ENCODE measurements at places on chromosomes 1 and 21.

DNA sequence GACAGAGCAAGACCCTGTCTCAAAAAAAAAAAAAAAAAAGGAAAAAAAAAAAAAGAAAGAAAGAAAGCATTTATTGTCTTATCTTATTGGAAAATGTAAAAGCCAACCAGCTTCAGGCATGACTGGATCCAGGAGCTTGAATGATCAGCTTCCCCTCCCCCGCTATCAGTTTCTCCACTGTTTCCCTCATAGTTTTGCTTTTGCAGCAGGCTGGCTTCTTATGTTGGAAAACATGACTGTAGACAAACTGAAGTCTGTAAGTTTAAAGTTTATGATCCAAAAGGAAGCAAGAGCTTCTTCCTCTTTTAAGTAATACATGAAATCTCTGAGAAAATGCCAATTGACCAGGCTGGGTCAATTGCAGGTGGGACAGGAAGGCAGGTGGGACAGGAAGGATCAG lies 52.2 kb downstream of the FHAD1 start:
- no peak for DNase-seq

- DNase-seq, result no peak
These were observed 45.0 kb upstream of the EPS8L3 start for GRCh38 chr1:109808703-109809102.

GRCh38 chr1:211611818-211612217 lies 32.9 kb upstream of the SLC30A1 start:
- no peak for DNase-seq

DNA sequence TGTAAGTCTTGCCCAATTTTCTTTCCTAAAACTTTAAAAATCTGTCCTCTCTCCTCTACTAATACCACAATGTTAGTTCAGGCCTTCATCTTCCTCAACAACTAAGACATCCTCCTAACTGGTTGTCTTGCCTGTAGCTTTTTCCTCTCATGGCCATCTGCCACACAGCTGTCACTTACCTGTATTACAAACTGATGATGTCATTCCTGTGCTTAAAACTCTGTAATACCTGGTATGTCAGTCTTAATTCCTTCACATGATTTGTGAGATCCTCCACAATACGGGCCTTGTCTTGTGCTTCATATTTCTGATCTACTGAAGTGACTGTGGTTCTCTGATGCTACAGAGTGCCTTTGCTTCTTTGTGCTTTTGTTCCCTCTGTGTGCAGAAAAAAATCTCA lies 9.8 kb downstream of the MRPS14 start:
- no peak for DNase-seq

GRCh38 chr1:150972417-150972940 lies 2.2 kb downstream of the CERS2 start:
- no peak for DNase-seq

- DNase-seq, result peak; percentile 86
These were observed at the start of gene IQGAP3 for GRCh38 chr1:156571919-156572662. Gene IQGAP3 (minus strand): TSS chr1:156572565. CDS start chr1:156572529, 36 bp downstream.

DNA sequence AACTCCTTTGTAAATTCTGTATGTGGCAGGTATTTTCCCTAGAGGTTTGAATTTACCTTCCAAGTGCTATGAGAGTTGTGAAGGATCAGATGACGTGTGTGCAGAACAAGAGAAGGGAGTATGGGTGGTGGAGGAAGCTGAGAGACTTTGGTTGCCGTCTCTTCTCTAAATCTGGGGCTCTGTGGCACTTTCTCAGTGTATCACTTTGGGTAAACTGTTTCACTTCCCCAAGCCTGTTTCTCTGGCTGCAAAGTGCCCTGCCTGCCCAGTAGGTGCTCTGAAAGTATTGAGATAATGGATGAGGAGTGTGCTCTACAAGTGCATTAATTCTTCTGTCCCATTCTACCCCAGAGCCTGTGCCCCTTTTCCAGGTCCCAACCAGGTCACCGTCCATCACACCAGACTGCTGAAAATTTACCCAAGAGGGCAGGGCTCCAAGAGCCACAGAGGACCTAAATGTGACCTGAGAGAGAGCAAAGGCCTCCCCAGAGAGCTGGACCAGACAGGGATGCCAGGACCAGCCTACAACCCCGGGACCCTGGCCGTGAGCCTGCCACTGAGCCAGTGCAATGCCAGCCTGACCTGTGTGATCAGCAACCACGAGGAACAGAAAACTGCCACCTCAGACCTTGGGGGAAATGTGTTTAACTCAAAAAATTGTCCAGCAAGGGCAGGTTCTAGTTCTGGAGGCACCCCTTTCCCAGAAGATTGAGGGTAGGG lies 131.6 kb upstream of the ETV3 start:
- DNase-seq, result no peak

- peak; percentile 41 for DNase-seq
These were observed at the start of gene CHRNB2 for GRCh38 chr1:154567386-154568156. Gene CHRNB2 (plus strand): TSS chr1:154567778. CDS start chr1:154568045, 267 bp downstream.

GRCh38 chr1:77966291-77966690 lies 12.6 kb downstream of the FUBP1 start:
- DNase-seq, result no peak

DNA sequence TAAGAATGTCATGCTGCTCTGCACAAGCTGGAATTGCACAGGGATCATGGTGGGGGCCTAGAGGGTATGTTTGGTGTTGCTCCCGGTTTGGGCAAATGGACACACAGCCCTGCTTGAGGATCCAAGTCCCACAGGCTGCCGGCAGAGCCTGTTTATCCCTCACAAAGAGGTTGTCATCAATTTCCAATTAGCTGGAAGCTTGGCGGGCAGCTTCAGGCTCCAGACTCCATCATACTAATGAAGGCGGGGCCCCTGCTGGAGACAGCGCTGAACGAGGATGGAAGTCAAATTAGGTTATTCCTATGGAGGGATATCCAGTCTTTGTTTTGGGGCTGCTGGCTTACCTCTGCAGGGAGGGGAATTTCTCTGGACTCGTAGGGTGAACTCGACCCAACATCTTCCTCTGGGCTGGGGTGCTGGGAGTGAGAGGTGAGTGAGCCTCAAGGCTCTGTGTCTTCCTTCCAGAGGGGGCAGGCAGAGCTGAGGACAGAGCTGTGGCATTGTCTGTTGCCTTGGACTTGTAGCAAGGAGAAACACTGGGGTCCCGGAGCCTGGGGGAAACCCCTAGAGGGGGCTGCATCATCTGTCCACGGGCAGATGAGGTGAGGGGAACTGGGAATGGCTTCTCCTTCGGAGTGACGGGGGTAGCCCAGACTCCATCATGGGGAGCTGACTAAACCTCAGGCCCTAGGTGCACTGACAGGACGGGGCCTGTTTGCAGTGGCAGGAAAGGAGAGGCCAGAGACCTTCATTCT lies 24.9 kb upstream of the PARP1 start:
- DNase-seq, result no peak

DNA sequence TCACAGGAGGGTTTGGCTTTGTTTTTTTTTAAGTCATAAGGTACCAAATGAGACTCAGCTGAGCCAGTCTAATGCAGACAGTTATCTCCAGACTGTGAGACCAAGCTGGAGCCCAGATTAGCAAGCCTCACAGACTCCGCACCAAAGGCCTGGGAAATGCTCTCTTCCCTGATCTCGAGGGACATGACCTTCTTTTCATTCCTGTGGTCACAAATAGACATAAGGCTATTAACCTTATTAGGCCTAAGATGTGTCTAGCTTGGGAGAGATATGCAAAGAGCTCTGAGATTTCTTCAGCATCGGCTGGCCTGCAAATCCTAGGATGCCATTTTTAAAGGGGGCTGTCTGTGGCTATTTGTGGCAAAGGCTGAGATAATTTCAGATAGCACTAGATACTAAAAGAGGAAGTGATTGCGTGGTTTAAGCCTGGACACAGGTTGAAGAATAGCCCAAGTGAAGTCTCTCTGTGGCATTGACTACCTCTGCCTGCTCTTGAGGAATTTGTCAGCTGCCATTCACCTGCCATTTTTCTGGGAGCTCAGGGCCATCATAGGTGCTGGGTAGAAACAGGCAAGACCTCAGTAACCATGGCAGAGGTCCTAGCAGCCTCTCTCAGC lies 301.3 kb downstream of the SIPA1L2 start:
- peak; percentile 90 for DNase-seq

Measured in fibroblast of skin of back (primary cell).